ENCODE measurements at places on chromosomes 12 and 14.

- DNase-seq, result no peak
Observed at GRCh38 chr12:131052929-131053328, 99.2 kb downstream of the ADGRD1 start.

DNA sequence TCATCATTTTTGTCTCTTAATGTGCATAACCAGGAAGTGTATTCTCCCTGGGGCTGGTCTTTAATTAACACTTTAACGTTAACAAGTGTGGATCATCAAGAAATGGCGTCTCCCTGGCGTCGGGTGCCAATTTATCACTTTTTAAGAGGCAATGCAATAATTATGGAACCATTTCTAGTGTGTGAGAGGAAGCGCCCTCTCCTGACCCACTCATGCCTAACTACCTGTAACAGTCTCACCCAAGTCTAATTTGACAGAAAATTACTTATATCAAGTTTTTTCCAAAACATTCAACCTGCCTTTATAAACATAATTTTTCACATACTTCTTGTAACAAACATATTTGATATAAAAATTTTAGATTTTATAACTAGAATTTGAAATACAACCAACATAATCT is 905.3 kb upstream of the MDGA2 start:
- no peak for DNase-seq

- no peak for DNase-seq
Observed at GRCh38 chr12:32819424-32819823, 63.7 kb upstream of the YARS2 start.

DNA sequence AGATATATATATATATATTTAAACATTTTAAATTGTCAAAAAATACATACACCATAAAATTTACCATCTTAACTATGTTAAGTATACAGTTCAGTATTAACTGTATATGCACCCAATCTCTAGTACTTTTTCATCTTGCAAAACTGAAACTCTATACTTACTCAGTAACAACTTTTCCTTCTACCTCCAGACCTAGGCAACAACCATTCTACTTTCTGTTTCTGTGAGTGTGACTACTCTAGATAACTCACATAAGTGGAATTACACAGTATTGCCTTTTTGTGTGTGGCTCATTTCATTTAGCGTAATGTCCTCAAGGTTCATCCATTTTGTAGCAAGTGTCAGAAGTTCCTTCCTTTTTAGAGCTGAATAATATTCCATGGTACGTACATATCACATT is 8.2 kb downstream of the FAM234B start:
- DNase-seq, result no peak
